Stimulated activated CD8-positive, alpha-beta memory T cell treated with anti-CD3 and anti-CD28 coated beads, Interleukin-7, amount 100 ng/mL, for 24 hours (primary cell): ENCODE measurements at places on chromosomes 4 and X.
A peak's percentile ranks its signal among the peaks of the same experiment; 100 is the strongest.

DNA sequence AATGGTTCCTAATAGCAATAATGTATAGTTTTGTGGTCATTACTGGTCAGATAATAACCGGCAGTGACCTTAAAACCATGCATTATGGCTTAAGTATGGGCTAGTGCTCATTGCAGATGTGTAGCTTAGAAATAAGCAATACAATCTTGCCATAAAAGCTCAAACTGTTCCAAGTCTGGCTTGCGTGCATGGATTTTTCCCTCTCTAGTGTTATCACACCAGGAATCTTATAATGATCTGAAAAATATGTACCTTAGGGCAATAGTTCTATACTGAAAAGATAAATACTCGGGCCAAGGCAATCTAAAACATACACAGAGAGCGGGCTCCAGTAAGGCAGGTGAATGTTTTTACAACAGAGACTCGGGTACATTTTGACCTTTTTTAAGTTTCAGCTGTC lies 157.8 kb downstream of the DHX15 start:
- DNase-seq, result no peak

- peak; percentile 62 for DNase-seq
Observed at GRCh38 chr4:153127760-153128494, 76.3 kb upstream of the TRIM2 start.

DNA sequence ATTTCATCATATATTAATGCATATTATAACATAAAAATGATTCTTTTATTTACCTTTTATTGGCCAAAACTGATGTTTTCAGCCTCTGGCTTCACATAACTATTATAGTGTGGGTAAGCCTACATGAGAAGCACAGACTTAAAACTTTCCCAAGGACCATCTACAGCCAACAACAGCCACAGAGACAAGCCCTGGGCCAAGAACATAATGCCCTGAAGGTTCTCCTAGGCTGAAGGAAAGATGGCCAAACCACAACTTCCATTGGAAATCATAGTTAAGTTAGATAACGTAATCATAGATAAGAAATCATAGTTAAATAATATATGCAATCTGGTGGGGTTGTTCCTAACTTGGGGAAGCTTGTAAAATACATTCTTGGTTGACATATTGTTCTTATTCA lies 280.0 kb upstream of the EMCN start:
- no peak for DNase-seq

- no peak for DNase-seq
Observed at GRCh38 chrX:17706676-17707075, 30.6 kb upstream of the SCML1 start.

DNA sequence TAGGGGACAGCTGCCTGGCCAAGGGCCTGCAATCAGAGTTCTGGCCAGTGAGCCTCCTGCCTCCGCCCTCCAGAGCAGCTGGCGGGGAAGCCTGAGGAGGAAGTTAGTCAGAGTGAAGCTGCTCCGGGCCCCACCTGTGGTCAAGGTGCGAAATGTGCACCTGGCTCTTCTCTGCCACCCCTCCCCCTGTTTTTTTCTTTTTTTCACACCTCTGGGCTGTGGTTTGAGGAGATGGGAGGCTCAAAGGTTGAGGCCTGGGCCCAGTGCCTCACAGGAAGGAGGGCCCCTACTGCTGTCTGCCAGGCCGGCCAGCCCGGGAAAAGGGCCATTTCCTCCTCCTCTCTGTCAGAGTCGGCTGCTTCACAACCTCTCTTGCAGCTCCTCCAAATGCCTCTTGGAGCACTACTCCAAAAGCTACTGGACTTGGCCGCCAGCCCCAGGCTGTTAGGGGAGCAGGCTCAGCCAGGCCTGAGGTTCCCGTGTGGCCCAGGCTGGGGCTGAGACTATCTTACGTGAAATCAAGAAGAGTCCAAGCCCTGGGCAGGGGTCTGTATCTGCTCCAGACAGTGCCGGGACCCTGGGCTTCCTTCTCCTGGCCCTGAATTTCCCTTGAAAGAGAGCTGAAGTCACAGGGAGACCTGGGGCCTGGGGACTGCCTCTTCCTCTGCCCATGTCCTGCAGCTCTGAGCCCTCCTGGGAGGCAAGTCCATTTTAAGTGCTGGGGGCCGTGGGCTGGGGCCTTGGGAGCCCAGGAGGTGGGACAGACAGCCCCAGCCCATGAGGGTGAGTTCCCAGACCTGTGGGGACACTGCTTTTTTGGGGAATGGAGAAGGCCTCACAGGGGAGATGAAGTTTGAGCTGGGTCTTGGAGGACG lies 4.5 kb upstream of the CXCR3 start:
- DNase-seq, result no peak

- DNase-seq, result no peak
Observed at GRCh38 chr4:89610236-89610635, 226.7 kb downstream of the SNCA start.

DNA sequence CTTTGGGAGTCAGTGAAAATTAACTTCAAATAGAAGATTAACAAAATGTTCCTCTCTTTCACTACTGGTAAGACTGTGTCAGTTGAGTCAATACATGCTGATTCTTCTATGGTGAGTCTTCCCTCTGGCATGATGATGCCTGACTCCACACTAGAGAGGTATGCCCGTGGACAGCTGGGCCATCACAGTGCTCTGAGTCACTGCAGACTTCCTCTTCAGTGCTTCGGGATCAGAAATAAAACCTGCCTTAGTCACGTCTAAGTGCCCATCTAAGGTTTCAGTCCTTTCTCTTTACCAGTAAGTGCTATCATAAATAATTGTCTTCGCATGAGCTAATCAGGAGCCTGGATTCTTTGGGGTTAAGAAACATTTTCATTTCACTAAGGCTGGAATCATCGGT lies 1.6 kb upstream of the ASB5 start:
- DNase-seq, result no peak

GRCh38 chrX:25721564-25721963 lies 416.6 kb upstream of the MAGEB18 start:
- DNase-seq, result no peak

GRCh38 chr4:139631791-139632190 lies 33.8 kb upstream of the MGST2 start:
- DNase-seq, result no peak

DNA sequence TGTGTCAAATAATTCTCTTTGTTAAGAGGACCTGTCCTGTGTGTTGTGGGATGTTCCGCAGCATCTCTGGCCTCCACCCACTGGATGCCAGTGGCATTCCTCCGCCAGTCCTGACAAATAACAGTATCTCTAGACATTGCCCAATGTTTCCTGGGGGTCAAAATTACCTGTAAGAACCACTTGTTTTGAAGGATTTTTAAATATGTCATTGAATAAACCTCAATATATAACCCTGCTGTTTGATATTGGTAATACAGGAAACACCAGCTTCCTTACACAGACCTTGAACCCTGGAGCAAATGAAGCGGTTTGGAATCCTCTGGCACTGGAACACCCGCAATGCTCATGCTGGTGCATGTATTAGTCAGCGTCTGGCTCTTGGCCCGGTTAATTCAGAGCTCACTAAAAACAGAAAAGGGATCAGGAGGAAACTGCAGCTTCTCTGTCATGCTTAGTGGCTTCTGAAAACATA lies 101.3 kb downstream of the TBL1X start:
- DNase-seq, result no peak

DNA sequence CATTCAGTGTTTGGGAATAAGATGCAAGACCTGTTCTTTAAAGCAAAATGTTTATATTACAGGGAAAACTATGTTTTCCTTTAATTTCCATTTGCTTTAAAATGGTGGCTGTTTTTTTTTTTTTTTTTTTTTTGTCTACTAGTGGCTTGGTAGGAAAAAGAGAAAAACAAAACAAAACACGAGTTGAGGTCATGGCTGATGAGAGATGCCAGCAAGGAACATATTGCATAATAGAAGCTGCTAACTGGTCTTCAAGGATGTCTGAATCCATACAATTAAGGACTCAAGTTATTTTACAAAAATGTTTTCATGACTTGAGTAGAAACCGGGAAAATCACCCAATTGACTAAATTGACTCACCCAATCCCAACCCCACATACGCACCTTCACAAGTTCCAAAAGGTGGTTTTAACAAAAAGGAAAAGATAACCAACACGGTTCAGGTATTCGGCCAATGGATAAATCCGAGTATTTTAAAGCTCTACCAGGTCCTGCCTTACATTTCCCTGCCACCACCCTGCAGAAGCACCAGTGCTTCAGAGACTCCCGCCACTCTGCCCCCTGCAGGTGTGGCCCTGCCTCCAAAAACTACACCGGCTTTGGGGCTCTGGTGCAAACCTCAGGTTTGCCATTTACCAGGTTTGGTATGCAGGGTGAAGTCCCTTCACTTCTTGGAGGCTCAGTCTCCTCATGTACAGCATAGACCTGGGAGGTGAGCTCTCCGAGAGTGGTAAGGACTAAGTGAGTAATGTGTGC lies 27.1 kb downstream of the PIR start:
- no peak for DNase-seq

DNA sequence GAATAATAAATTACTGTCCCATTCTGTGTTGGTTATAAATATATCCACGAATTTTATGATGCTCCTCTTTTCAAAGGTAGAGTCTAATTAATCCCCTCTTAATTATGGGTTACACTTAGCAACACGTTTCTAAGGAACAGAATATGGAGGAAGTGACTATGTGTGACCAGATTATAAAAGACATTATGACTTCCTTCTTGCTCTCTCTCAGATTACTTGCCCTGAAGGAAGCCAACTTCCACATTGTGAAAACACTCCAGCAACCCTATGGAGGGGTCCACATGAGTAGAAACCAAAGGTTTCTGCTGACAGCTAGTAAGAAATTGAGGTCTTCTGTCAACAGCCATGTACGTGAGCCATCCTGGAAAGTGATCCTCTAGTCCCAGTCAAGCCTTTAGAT lies 59.3 kb downstream of the WDFY3 start:
- no peak for DNase-seq

DNA sequence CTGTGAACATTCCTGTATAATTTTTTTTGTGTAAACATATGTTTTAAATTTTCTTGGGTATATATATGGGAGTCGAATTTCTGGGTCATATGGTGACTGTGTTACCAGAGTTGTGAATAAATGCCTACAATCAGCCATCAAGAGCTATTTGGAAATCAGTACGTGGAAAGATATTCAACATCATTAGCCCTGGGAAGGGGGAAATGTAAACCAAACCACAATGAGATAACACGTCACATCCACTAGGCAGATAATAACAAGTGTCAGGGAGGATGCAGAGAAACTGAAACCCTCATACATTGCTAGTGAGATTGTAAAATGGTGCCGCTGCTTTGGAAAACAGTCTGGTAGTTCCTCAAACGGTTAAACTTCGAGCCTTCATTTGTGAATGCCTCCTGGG lies 43.9 kb downstream of the LUZP4 start:
- no peak for DNase-seq

DNA sequence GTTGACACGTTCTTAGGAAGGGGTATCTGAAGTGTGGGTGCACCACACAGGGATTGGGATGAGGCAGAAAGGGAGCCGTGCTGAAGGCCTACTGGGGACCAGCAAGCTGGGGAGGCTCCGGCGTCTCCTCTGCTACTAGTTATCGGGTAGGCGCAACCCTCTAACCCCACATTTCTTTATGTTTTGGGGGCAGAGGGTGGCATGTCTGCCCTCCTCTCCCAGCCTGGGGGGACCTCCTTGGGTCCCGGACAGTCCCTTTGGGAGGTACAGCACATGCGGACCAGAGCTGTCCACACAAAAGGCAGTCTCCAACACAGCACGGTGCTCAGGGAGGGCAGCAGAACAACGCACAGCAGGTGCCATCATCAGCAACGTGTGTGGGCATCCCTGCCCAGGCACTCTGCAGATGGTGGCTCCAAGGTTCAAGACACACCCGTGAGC lies 33.2 kb downstream of the WDR1 start:
- DNase-seq, result no peak

DNA sequence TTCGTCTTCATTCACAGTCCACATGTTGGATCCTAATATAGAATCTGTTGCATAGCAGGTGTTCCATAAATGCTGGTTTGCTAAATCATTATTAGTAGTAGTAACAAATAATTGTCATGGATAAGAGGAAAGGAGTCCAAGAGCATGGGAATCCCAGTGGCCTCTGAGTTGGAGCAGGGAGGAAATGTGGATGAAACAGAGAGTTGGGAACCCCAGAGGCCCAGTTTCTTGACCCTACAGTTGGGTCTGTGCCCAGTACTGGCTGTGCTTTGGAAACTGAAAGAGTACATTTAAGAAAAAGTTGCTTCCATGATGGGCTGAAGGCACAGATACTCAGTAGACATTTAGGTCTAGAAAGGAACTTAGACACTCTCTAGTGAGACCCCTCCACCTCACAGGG lies 149.4 kb upstream of the PSAPL1 start:
- DNase-seq, result no peak

DNA sequence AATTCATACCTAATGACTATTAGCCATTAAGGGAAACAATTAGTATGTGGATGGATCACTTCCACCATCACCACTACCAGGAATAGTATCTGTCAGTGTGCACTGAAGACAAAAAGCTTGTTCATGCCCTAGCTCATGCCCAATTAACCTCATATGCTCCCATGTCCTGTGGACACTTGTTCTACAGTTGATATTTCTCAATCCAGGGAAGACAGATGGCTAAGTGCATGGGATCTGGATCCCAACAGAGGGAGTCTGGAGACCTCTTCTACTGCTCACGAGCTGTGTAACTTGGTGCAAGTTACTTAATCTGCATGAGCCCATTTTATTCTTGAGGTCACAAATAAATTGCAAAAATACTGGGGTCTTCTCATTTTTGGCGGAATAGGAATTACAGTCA lies 23.7 kb downstream of the AMOT start:
- DNase-seq, result no peak

- DNase-seq, result no peak
Observed at GRCh38 chr4:86855572-86855971, 6.4 kb upstream of the SLC10A6 start.

- peak; percentile 37 for DNase-seq
Observed at GRCh38 chr4:5758741-5759140, 47.7 kb downstream of the EVC start.

DNA sequence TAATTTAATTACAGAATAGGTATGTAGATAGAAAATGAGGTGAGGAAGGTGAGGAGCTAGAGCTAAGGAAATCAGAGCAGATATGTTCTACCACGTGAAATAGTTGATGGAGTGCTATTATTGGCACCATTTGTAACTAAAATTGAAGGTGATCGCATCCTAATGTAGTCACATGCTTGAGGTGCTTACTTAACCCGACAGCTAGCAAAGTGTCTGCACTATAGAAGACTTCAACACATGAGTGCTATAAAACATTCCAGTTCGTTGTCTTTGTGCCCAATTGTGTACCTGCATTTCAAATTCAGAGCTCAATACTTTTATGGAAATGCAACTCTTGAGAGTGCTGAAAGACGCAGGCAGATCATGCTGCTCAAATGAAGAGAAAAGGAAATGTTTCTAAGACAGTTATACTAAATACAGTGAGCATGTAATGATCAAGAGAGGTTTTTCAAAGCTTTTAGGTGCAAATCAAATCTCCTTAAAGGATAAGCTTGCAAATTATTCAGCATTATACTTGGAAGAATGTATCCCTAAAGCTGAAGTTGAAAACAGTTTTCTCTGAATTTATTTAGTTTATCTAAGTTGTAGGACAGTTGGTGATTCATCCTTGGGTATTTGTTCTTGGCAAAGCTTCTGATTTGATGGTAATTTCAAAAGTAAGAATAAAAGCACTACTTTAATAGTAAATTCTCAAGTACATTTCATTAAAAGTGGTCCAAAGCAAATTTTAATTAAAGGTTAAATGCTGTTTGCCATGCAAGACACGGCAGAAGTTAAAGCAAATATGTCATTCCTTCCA lies 223.9 kb upstream of the EPHA5 start:
- no peak for DNase-seq

- no peak for DNase-seq
Observed at GRCh38 chr4:124105212-124105611, 607.3 kb downstream of the ANKRD50 start.

GRCh38 chr4:128946916-128947315 lies 137.4 kb downstream of the JADE1 start:
- DNase-seq, result no peak

GRCh38 chrX:154784149-154784995 lies 20.9 kb downstream of the MPP1 start:
- no peak for DNase-seq
